ENCODE measurements at places on chromosomes 3 and 15.
A peak's percentile ranks its signal among the peaks of the same experiment; 100 is the strongest.

DNA sequence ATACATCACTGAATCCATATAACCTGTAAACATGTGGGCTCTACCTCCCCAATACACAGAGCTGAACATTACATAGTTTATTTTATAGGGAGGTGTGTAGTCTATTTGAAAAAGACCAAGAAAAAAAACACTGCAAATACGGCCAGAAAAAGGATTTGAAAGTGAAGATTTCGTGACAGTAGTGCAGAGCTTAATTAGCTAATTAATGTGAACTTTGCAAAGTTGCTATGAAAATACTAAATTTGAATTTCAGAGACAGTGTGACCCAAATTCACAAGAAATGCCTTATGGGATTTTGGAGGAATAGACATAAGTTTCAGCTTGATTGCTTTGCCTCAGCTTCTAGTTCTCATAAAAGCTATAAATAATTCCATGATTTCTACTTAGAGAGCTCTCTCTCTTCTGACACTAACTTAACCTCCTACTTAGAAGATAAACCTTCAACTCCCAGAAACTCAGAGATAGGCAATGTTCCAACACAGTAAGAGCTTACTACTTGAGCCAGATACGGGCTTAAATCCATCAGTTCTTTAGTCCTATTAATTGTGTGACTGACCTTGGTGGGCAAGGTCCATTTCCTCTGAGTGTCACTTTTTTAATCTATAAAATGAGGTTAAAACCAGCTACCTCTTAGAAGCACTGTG, 87.3 kb upstream of the THBS1 start:
- DNase-seq, result no peak

DNA sequence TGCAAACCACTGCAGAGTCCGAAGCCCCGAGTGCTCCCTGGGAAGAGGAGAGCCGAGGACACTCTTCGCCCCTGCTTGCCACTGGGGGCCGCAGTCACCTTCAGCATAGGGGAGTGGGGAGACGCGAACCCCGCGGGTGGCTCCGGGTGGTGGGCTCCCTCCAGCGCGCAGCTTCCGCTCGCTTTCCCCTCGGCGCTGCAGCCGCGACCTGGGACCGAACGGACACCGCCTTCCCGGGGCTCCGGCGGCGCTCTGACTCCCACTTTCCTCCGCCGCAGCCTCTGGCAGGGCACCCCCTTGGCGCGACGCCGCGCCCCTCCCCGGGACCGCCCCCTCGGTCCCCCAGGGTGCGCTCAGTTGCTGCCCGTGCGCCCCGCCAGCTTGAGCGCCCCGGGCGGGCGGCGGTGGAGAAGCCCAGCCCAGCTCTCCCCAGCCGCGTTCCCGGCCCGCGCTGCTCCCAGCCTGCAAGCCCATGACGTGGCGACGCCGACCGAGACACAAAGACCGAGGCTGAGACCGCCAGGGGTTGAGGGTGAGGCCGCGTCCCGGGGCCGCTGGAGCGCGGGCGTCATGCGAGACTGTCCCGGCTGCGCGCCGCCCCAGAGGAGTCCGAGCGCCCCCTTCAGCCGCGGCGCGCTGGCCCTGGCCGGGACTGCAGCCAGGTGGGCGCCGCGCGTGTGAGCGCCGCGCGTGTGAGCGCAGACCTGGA, at the start of gene MINAR1:
MINAR1 (plus strand) TSS at position 701 of the 709 bp plus-strand sequence. CDS start 23,812 bp downstream, outside the sequence.
- DNase-seq, result no peak

- DNase-seq, result no peak
Observed at GRCh38 chr3:100425316-100425715, 24.0 kb downstream of the LNP1 start.

GRCh38 chr3:52339612-52340011, 23.5 kb downstream of the DNAH1 start:
- no peak for DNase-seq

- DNase-seq, result no peak
Observed at GRCh38 chr3:9638939-9639338, 10.4 kb upstream of the MTMR14 start.

- no peak for DNase-seq
Observed at GRCh38 chr3:109643590-109643989, 306.2 kb upstream of the DPPA4 start.

- DNase-seq, result no peak
Observed at GRCh38 chr3:126151562-126152302, 28.7 kb downstream of the ALDH1L1 start.

DNA sequence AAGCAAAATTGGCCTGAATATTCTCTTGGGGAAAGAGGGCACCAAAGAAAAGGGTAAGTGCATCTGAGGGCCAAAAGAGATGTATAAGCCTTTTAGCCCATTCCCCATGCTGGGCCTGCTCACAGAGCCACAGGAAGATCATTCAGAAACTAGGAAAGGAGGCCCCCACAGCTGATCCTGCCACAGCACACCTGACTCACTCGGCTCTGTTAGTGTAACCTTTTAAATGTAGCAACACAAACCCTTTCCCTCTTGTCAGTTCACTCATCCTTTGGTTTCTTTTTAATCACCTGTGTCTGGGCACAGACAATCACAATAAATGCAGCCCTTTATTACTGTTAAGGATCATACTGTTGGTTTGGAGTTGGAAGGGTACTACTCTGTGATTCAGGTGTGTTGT, 69.9 kb downstream of the PDCD6IP start:
- no peak for DNase-seq

- DNase-seq, result no peak
Observed at GRCh38 chr3:127483902-127484591, 106.5 kb downstream of the TPRA1 start.

- no peak for DNase-seq
Observed at GRCh38 chr3:117463276-117464115, 753.9 kb downstream of the TUSC7 start.

GRCh38 chr3:56118968-56119367, 349.3 kb downstream of the ERC2 start:
- DNase-seq, result no peak

DNA sequence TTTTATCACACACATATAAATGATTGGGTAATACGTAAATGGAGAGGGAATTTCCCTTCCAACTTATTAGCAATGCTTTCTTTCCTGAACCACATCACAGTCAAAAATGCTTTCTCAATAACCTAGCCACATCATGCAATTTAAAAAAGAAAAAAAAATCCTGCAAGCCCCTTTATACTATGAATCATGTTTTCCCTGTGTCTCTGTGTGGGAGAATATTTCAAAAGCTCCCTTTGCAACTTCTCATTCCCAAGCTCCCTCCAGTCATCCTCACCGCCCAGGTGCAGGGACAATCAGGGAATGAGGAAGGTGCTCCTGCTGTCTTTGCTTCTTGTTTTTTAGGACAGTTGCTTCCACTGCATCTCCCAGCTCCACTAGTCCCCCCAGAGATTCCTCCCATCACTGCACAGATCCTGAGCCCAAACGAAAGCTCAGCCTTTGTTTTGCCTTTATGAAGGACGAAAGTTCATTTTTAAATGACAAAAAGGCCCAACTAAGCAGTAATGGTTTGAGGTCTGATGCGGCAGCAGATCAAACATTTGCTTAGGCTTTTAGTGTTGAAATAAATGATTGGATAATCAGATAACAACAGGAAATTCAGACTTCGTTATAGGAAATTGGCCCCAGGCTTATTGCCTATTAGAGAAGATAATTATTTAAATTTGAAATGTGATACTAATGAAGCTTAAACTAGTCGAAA, 47.8 kb upstream of the ADGRG7 start:
- no peak for DNase-seq

- no peak for DNase-seq
Observed at GRCh38 chr3:157107037-157107436, 52.9 kb downstream of the CCNL1 start.

DNA sequence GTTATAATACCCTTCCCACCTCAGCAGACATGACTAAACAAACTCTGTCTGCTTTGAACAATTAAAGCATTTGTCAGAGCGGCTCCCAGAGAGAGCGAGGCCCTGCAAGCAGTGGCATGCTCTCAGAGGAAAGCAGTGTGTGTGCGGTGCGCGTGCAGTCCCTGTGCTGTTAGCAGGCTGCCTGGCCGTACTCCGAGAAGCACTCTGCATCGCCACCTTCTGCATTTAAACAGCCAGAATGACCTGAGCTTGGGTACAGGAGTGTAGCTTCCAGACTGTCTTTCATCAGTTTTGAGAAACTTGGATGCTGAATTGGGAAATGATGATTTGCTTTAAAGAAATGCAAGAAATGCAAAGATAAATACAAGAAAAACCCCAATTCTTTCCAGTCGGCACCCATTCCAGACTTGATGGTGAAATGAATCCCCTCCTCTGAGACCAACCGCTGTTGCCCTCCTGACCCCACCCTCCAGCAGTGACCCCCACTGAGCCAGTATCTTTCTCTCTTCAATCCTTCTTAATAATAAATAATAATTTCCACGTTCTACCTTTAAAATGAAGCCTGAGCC, 113.5 kb downstream of the VGLL4 start:
- DNase-seq, result no peak

DNA sequence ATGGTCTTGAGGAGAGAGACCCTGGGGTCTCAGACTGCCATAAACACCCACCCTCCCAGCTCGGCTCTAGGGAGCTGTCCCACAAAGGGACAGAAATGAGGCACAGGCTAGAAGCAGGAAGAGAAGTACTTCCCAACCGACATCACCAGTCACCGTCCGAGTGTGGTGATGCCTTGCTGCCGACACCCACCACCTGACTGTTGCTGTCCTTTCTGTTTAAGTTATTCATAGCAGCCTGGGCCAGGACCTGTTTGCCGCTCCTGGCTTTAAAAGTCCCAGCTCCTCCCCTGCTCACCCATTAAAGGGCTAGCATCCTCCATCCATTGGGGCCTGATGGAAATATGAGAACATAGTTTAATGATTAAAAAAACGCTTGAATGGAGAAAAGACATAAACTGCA, 13.2 kb upstream of the SPG11 start:
- no peak for DNase-seq

- no peak for DNase-seq
Observed at GRCh38 chr3:42638339-42638842, 15.1 kb upstream of the ZBTB47 start.

DNA sequence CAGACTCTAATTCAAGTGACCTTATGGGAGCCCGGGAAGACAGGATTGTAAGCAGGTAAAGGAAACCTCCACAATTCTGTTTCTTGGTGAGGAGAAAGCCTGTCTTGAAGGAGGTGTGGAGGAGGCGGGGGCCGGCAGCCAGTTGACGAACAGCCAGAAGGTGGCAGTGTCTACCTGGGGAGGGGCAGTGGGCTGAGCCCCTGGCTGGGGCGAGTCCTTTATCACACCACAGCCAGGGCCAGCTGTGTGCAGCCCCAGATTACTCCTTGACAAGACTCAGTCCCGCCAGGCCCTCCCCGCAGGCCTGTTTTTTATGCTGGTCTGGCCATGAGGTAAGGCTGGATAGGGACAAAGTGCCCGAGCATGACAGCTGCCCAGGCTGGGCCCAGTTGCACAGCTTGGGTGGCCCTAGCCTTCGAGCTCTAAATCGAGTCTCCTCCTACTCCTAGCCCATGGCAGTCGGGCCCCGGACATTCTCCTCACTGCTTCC, 40.9 kb upstream of the IDH2 start:
- peak; percentile 69 for DNase-seq

DNA sequence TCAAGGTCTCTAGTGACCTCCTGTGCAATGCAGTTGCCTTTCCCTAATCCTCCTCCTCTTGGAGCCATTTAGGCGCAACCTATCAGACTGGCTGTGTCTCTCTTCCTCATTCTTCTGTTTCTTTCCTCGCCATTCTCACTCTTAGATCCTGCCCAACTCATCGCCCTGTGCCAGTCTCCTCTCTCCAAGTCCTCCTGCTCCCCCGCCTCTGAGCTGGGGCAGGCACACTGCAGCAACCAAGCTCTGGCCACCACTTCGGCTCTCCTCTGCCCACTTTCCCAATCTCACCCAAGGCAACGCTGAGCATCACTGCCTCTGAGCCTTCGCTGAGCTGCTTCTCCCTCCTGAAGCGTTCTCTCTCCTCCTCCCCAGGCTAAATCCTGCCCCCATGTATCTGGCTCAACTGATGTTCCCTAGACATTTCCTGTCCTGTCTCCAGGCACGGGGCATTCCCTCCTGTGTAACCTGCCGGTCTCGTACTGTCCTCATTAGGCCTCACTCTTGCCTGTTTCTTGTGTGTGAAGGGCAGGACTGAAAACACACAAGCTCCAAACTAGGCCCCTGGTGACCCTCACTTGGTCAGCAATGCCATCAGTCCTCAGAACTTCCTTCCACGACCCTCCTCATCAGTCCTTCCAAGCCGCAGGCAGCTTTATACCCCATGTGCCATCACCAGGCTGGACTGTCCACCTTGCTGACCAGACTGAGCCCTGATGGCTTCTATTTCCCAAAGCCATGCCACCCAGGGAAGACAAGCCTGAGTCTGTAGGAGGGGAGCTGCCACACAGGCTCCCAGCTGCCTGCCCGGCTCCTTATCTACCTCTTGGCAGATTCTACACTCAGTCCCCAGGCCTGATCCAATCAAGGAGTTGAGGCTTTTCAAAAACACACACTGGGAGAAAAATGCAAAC, 85.6 kb downstream of the SEC22A start:
- DNase-seq, result no peak

DNA sequence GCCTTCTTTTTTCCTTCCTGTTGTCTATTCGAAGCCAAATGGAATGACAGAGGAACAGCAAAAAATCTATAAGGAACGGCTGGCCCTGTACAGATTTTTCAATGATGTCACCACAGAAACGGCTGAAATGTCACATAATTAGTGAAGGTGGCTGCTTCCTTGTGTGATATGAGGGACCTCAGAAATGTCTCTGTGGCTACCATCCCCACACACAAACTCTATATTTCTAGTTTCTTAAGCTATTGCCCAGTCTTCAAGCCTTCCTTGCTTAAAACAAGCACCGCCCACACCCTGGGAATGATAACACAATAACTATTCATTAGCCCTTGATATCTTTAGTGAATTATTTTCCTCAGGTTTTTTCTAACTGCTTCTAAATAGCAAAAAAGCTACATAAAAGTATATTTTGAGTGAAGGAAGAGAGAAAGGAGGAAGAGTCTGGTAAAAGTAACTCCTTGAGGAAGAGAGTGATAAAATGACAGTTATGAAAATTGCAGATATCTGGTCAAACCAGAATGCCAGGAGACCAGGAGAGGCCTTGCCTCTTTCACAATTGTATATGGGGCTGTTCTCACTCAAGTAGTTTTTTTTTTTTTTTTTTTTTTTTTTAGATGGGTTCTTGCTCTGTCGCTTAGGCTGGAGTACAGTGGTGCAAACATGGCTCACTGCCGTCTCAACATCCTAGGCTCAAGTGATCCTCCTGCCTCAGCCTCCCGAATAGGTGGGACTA, 38.7 kb downstream of the FMN1 start:
- DNase-seq, result no peak

DNA sequence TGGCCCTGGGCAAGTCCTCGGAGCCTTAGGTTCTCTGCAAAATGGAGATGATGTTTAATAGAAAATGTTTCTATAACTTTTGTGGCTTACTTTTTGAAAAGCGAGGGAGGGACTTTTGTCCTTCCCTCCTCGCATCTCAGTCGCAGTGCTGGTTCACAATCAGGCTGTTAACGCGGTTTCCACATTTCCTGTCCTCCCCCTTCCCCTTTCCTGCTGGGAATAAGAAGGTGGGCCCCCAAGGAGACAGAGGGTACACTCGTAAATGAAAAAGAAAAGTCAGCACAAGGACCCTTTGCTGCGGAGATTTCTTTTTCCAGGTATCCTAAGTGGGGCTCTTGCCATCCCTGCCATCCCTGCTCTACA, 29.5 kb downstream of the ARHGAP31 start:
- no peak for DNase-seq

Data from activated T-cell treated with anti-CD3 and anti-CD28 coated beads, Interleukin-2, amount 50 U/mL, for 1 hour (primary cell).